ENCODE measurements at places on chromosomes 3 and 15.

GRCh38 chr3:8436661-8437287, 64.8 kb upstream of the LMCD1 start:
- no peak for DNase-seq

- no peak for DNase-seq
Measured at GRCh38 chr3:55860049-55860721, 373.1 kb upstream of the WNT5A start.

DNA sequence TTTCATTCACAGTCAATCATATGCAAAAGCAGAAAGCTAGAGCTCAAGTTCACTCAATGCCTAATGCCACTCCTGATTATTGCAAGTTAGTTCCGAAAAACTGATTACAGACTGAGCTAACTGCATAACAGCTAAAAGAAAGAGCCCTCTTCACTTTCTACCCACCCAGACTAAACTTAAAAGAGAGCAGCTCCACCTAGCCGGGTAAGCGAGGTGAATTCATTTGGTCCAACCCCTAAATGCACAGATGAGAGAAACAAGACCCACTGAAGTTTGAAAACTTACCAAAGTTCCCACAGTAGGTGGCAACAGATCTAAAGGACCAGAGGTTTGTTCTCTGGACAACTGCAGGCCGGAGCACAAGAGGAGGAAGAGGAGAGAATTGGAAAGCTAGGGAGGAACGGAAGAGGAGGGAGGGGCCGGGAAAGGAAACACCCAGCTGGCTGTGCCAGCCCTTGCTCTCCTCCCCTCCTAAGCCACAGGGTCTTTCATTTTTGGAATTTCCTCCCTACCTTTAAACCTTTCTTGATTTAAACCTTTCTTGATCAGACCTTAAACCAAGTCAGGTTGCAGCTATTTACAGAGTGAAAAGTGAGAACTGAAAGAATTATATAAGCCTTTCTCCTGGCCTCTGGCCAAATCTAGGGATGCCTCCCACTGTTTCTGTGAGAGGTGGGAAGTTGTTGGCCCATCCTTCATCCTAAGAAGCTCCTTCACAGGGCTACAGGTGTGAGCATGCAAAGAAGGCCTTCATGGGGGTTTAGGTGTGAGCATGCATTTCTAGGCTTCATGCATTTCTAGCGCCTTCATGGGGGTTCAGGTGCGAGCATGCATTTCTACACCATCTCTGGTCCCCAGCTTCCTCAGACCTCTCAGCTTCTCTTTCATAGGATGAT, 114.7 kb upstream of the LMOD3 start:
- DNase-seq: no peak

- no peak for DNase-seq
Measured at GRCh38 chr15:101486696-101487459, 2.6 kb downstream of the PCSK6 start.

- no peak for DNase-seq
Measured at GRCh38 chr3:42430781-42431532, 20.5 kb upstream of the LYZL4 start.

DNA sequence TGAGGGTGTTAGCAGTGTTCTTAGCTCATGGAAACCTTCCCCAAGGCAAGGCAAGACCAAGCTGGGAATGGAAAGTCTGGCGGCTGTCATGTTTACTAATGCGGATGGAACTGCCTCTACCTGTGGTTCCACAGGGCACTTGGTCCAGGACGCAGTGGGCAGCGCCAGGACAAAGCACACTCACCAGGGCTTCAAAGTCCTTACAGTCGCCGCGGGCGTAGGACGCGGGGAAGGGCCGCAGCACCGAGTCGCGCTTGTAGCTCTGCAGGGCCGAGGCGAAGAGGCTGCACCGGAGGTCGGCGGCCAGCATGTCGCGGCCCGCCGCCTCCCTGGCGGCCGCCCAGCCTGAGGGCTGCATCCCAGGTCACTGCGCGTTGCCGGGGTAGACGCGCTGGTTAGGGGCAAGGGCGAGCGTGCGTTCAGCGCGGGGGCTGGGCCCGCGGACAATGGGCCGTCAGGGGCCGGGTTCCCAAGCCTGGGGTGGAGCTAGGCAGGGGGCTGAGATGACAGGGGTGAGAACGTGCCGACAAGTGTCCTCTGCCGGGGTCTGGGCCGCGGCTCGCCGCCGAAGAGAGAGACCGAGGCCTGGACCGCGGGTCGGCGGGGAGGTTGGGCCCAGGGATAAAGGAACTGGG, 497 bp downstream of the PARP16 start:
- DNase-seq: peak; percentile 30

DNA sequence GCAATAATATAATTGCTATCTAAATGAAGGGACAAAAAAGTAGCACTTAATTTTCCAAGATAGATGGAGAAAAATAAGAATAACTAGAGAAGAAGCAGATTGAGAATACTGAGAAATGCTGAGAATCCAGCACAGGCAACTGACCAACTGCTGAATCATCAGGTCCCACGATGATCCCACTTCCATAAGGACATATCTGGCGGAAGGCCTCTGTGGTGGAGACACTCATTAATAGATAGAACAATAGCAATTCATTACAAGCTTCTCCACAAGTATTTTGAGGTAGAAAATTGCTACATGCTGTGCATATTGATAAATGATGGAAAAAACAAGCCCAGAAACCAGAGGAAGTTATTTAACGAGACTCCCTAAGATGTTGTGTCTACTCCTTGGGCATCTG, 105.9 kb downstream of the DUT start:
- DNase-seq: peak; percentile 50

- no peak for DNase-seq
Measured at GRCh38 chr3:12952343-12953200, 111.2 kb upstream of the RPL32 start.

DNA sequence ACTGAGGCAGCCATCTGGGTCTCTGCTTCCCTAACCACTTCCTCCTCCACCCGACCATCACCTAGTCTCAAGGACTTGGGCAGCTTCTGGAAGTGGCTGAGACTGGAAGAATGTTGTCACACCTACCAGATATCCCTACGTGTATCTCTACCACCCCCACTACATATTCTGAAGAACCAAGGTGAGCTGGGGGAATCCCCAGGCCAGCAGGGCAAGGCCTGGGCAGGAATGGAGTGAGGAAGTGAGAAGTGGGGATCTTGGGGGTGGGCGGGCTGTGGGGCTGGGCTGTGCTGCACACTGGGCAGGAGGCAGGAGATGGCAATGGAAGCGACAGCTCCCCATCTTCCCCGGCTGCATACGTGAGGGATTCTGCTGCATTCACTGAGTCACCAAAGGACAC, 17.5 kb upstream of the ALDH1A3 start:
- DNase-seq: no peak

DNA sequence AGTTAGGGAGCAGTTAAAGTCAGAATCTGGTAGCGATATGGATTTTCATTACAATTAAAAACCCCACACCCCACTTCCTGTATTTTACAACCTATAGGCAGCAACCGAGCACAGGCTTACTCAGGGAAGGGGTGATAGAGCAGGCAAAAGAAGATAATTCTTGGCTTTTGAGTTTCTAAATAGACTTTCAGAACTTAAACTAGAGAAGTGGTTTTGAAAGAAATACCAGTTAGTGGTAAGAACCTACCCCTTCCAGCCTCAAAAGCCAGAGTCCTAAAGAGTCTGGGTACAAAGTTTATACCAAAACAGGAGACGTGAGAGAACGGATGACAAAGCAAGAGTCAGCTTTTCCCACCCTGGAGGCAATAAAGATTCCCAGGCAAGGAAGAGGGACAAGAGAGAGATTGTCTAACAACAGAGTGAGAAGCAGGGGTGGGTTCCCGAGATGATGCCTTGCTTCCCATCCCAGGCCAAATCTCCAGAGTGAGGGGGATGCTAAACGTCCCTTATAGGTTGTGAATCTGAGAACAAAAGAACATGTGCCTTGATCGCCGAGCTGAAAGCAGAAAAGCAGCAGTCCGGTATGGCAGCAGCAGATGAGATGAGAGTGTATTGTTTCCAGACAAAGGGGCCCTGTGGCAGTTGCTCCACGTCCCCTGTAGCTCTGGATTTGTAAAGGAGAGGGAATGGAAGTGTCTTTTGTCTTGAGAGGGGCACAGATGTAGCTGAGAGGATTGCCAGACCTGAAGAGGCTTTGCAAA, 36.8 kb downstream of the KLHL6 start:
- DNase-seq: no peak

DNA sequence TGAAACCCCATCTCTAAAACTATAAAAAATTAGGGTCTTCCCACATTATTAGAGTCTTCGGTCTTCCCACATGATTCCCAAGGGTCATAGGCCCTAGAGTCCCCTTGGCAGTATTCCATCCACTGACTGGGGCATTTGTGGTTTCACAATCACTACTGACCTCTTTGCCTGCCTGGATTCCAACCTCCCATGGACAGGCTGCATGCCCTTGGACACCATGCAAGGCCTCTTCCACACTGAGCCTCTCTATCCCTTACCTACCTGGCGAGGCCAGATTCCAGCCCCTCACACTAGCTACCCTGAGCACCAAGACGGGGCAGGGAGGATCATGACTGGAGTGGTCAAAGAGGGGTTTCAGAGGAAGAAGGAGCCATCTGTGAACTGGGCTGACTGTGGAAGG, 64.4 kb downstream of the SRGAP3 start:
- no peak for DNase-seq

GRCh38 chr15:34023907-34024306, 15.1 kb downstream of the AVEN start:
- DNase-seq: no peak

DNA sequence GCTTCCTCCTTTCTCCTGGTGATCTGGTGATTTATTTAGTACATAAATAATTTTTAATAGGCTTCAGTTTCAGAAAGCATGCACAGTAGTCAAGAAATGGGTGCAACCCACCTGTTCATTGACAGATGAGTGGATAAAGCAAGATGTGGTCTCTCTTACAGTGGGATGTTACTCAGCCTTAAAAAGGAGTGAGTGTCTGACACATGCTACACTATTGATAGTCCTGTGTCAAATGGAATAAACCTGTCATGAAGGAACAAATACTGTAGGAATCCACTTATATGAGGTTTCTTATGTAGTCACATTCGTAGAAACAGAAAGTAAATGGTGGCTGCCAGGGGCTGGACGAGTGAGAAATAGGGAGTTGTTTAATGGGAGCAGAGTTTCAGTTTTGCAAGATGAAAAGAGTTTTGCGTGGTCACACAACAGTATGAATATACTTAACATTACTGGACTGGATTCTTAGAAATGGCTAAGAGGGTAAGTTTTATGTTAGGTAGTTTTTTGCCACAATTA, 56.0 kb upstream of the PPARG start:
- no peak for DNase-seq

DNA sequence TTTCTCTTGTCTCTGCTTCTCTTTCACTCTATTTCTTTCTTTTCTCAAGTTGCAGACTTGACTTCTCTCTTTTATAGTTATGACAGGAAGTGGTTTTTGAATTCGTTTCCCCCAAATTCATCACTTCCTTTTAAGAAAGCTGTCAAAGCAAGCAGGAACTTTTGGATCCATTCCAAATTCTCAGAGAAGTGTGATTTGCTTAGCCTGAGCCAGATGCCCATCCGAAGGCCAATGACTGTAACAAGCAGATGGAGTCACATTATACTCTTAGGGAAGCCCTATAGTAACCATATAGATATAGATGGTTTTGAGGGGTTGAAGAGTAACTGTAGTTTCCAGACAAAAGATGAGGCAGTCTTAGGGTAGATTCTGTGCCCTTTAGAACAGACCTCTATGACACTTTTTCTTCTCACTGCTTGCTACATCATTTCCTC, 592.0 kb upstream of the KCNMB2 start:
- peak; percentile 8 for DNase-seq

- no peak for DNase-seq
Measured at GRCh38 chr3:42700366-42701288, 2.0 kb downstream of the HHATL start.

DNA sequence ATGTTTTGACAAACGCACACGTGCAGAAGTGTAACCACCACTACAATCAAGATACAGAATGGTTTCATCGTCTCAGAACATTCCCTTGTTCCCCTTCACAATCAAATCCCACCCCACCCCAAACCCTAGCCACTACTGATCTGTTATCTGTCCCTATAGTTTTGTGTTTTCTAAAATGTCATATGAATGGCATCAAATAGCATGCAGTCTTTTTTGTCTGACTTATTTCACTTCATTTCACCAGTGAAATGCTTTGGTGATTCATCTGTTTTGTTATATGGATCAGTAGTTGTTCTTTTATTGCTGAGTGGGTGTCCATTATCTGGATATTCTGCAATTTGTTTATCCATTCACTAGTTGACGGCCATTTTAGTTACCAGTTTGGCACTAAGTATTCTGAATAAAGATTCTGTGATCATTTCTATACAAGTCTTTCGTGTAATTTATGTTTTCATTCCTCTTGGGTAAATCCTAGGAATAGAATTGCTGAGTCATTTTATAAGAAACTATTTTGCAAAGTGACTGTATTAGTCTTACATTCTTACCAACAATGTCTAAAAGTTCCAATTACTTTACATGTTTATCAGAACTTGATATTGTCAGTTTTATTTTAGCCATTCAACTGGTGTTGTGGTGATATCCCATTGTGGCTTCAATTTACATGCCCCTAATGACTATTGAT, 232.8 kb downstream of the CLSTN2 start:
- no peak for DNase-seq

GRCh38 chr3:182760576-182761164, 32.6 kb upstream of the ATP11B start:
- DNase-seq: no peak

- no peak for DNase-seq
Measured at GRCh38 chr3:120568202-120568531, 28.0 kb upstream of the NDUFB4 start.

GRCh38 chr3:112471596-112472325, 27.5 kb downstream of the BTLA start:
- no peak for DNase-seq

All from astrocyte of the spinal cord (primary cell).